Hematopoietic multipotent progenitor cell (in vitro differentiated cells): ENCODE measurements at places on chromosomes 7 and 10.

GRCh38 chr10:3064423-3064822 is 2.9 kb upstream of the PFKP start:
- no peak for DNase-seq

DNA sequence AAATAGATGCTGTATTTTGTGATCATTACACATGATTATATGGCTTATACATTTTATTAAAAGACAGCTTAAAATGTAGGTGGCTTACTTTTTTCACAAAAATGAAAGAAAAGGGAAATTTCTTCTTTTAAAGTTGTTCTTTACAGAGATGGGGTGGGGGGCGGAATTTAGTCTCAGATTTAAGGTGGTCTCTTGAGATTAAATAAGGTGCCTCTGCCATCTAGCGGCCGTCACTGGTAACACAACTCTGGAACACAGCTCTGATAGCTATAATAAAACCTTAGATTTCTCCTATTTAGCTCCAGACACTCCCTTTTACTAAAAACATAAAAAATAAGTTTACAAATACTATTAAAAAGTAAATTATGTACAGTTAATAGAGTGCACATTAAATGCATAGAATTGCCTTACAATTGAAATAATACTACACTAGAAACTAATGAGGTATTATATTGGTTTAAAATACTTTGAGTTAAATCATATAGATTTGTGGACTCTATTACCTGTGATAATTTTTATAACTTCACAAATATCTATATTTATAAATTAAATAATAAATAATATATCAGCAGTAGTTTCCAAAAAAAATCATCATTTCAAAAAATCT is 210.9 kb downstream of the DGKB start:
- DNase-seq: peak; percentile 63

- no peak for DNase-seq
Measured at GRCh38 chr10:34046506-34047034, 712.1 kb upstream of the NRP1 start.

- no peak for DNase-seq
Measured at GRCh38 chr7:81415181-81415580, 354.7 kb downstream of the HGF start.

DNA sequence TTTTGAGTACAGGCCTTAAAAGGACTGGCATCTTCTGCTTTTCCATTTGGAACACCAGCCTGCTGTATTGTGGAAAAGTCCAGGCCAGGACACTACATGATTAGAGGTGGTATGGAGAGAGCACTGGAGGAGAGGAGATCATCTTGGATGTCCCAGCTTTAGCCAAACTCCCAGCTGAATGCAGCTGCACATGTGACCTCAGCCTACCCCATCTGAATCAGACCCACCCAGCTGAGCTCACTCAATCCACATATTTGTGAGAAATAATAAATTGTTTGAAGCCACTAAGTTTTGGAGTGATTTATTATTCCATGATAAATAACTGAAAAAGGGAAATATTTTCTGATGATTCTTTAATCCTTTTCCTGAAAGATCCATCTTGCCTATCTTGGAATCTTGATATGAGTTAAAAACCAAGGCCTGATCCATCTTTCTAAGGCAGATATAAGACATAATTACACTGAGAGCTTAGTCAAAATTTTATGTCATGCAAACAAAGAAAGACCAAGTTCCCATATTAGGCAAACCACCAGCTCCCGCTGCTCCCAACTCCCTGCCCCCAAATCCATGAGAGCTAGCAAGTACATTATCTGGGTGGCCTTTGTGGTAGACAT is 55.1 kb upstream of the TRIL start:
- no peak for DNase-seq

DNA sequence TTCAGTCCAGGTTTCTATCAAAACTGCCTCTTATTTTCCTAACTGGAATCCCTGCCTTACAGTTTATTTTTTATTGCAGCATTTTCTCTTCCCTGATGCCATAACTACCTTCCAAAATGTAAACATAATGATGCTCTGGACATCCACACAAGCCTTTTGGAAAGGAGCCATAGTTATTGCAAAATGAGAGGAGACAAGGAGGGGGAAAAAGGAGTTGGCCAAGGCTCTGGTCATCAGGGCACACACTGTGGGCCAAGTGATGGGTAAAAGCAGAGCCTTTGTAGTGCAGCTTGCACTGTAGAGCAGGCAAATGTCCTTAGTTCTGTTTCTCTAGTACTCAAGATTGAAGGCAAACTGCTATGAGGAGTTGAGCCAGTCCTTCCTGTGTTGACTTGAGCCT is 289.3 kb upstream of the MTPN start:
- DNase-seq: no peak
